ENCODE measurements at places on chromosomes 1 and 21.
A peak's percentile ranks its signal among the peaks of the same experiment; 100 is the strongest.

GRCh38 chr1:71778940-71779339, 503.4 kb downstream of the NEGR1 start:
- DNase-seq, result no peak

- DNase-seq, result no peak
Observed at GRCh38 chr21:33101300-33101911, 31.5 kb downstream of the OLIG1 start.

GRCh38 chr1:59083946-59084865, 212.7 kb upstream of the FGGY start:
- DNase-seq, result no peak

- DNase-seq, result no peak
Observed at GRCh38 chr1:219490566-219490965, 122.3 kb downstream of the ZC3H11B start.

DNA sequence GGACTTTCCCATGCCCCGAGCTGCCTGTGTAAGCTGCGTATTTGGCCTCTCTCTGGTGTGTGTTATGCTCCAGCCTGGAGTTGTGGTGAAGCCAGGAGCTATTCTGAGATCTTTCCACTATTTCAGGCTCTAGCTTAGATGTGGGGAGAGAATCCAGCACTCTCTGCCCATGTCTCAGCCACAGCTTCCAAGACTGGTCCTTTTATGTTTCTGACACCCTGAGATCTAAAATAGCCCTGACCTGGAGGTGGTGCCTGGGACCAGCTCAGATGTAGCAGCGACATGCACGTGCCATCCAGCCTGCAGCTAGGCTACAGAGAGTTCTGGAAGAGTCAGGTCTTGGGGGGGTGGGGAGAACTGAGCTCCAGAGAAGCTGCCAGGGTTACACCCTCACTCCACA, 76.5 kb downstream of the TENT5C start:
- no peak for DNase-seq

DNA sequence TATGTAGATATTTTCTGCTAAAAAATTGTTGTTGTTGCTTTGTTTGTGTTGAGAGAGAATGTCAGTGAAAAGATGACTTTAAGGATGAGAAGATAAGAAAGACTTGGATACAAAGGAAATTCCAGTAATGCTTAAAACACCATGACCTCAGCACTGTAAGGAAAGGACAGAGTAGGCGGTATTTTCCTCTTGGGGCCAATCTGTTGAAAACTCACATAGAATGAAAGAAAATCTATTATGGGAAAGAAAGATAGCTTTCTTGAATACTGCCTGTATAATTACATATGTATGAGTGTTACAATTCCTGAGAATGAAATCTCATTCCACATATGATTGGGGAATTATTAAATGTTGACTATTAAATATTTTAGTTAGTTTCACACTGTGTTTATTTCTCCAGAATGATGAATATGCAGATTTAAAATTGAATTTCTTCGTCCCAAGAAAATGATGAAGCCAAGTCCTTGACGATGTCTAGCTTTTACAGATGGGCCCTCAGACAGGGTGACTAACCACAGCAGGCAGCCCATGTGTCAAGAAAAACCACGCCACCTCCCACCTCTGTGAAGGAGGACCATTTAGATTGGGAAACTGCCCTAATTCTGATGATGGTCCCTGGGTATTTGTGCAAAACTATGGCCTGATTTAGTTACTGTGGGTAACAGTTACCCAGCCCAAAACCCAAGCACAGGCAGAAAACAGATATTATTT, 49.7 kb upstream of the LMO4 start:
- DNase-seq, result no peak

DNA sequence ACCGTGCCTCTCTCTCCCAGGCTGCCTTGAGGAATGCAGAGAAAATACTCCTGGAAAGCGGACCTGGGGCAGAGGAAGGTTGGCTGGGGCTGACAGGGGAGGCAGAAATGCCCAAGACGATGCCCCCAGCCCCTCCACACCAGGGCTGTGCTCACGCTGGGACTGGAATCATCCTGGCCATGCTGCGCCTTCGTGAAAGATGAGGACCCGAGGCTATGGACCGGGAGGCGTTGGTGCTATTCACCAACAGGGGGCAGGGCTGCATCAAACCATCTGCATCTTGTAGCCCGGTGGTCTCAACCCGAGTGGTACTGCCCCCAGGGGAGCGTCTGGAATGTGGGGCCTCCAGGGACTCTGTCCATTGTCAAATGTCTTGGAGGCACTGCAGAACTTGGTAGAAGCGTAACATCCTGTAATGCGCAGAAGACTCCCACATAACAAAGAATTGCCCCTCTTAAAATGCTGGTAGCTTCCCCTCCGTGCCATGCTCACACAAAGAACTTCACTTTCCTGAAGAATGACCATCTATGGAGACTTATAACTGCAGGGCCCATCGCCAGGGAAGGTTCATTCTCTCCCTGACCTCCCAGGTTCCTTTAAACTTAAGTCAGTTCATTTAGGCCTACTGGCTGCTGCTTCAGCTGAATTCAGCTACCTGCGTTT, 251.2 kb downstream of the RRAGC start:
- DNase-seq, result no peak

DNA sequence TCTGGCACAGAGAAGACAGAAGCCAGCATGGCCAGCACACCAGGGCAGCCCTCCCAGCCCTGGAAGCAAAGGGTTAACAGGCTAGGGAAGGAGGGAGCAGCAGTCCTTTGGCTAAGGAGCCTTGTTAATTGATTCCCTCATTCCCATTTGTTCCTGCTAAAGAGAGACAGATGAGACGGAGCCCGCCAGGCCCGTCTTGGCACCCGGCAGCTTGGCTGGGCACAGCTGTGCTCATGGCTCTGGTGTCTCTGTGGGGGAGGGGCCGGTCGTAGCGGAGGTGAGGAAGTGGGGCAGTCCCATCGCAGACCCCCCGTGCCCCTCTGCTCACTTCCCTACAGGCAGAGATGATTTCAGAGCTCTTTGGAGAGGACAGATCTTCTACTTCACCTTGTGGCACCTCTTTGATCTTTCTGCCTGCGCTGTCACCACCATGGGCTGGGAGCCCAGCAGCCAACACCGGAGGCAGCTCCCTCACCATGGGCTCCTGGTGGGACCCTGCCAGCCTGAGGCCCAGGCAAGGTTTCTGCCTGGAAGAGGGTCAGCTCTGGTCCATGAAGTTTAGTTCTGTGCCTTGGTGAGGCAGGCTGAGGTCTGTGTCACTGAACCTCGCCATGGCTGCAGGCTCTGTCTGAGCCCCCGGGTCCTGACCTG, 38.0 kb downstream of the FOXO6 start:
- DNase-seq, result peak; percentile 43

- no peak for DNase-seq
Observed at GRCh38 chr1:41645062-41645461, 160.6 kb upstream of the EDN2 start.

GRCh38 chr1:203081465-203082230, 4.2 kb downstream of the MYOG start:
- no peak for DNase-seq

GRCh38 chr1:1809489-1809888, 31.2 kb upstream of the NADK start:
- DNase-seq, result no peak

DNA sequence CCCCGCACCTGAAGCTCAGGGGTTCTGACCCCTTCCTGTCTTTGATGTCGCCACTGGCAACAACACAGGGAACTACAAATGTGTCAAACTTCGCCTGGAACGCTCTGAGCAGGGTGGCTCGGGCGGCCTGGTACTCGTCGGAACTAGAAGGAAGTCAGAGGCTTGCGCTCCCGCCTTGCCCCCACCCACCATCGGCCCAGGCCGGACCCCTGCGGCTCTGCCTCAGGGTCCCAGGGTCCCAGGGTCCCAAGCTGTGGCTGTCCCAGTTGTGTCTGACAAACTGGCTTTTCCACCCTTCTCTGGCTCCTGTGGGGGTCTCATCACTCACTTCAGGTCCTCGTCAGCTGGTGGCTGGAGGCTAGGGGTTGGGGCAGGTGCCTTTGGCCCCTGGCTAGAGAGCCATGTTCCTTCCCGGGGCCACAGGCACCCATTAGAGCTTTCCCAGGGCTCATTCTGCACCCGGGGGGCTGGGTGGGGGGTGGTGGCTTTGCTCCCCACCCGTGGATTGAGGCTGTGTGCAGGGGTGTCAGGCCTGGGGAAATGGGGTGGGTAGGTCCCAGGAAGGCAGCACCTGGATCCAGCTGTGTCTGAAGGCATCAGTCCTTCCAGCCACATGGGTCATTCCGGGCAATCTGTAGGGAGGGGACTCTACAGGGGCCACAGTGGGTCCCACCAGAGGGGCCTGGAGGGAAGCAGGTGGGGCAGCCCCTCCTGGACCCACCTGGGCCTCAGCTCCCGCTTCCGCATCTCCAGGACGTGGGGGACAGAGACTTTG, 8.0 kb upstream of the TMEM52 start:
- DNase-seq, result no peak

DNA sequence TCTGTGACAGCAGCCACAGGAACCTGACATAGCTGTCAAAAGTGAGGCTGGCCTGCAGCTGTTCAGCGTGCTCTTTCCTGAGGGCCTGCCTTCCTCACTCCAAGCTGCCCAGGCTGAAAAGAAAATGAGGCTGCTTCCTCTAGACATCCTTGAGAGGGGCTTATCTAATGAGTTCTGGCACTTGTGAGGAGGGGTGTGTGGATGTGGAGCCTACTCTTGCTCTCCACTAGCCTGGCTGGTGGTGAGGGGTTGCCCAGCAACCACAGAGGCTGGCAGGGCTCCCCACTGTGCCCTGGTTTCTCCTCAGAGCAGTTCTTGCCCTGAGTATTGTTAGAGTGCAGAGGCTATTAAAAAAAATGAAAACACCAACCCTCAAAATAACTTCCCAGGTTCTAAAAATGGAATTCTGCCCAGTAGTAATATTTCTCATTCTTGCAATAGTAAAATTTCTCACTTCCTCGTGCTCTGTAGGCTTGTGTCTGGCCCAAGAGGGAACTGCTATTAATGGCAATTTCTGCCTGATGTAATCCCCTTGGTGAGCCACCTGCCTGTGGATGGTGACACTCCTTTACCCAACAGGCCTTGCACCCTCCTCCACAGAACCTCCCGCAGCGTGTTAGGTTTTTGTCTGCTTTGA, 52.6 kb upstream of the EPS8L3 start:
- no peak for DNase-seq

- no peak for DNase-seq
Observed at GRCh38 chr1:94326329-94326728, 88.9 kb upstream of the ARHGAP29 start.

GRCh38 chr1:183273300-183273699, 87.2 kb downstream of the LAMC2 start:
- DNase-seq, result no peak

DNA sequence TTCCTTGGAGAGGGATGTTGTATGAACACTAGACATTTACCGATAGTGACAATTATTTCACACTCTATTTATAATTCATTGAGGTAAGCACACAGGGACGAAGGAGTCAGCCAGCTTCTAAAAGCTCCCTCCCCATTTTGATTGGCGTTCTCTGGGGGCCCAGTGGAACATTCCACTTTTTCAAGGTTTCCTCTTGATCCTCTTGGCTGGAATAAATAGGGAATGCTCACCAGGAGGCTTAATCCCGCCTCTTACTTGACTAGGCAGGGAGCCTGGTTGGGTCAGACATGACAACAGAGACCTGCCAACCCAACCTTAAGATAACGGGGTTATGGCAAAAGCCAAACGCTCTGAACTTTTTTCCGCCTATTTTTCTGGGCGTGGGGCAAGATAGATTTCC, 974 bp downstream of the ACTN2 start:
- DNase-seq, result no peak

- DNase-seq, result no peak
Observed at GRCh38 chr1:94753171-94753972, 66.8 kb upstream of the SLC44A3 start.

DNA sequence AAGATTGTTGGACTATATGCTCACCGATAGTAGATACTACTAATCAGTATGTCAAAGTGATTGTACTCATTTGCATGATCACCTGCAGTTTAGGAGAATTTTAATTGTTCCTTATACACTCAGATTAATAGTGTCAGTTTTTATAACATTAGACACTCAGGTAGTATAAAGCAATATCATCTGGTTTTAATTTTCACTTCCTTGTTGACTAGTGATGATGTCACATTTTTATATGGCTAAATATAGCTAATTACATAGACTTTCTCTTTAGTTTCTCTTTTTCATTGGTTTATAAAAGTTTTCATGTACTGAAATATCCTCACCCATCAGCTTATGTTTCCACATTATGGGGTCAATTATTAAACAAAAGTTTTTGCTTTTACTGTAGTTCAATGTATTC, 1332.4 kb upstream of the ADGRL2 start:
- no peak for DNase-seq

GRCh38 chr1:244447552-244447951, 4.2 kb downstream of the ADSS2 start:
- DNase-seq, result no peak

DNA sequence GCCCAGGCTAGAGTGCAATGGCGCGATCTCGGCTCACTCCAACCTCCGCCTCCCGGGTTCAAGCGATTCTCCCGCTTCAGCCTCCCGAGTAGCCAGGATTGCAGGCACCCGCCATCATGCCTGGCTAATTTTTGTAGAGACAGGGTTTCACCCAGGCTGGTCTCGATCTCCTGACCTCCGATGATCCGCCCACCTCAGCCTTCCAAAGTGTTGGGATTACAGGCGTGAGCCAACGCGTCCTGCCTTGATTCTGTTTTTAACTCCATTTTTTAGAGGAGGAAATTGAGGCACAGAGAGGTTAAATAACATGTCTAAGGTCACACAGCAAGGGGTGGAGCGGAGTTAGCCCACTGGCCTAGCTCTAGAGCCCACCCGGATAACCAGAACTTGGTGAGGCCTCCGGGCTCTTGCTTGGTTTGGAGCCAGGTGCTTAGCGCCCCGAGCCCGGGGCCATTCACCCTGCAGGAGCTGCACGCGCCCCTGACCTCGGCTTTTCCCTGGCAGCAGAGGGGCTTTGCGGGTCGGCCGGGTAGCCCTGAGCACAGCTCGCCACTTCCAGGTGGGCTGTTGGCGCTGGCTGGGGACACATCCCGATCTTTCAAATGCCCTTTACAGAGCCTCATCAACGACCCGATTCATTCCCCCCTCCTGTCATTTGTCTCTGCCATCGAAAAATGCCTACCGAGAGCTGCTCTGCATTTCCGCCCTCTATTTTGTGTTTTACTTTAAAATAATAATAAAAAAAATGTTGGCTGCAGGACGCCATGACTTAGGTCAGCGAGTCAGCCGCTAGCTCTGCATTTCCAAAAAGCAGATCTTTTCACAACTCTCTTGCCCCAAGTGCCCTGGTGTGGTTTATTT, 11.2 kb downstream of the SIM2 start:
- DNase-seq, result no peak

- no peak for DNase-seq
Observed at GRCh38 chr1:239268007-239268406, 118.4 kb upstream of the CHRM3 start.

DNA sequence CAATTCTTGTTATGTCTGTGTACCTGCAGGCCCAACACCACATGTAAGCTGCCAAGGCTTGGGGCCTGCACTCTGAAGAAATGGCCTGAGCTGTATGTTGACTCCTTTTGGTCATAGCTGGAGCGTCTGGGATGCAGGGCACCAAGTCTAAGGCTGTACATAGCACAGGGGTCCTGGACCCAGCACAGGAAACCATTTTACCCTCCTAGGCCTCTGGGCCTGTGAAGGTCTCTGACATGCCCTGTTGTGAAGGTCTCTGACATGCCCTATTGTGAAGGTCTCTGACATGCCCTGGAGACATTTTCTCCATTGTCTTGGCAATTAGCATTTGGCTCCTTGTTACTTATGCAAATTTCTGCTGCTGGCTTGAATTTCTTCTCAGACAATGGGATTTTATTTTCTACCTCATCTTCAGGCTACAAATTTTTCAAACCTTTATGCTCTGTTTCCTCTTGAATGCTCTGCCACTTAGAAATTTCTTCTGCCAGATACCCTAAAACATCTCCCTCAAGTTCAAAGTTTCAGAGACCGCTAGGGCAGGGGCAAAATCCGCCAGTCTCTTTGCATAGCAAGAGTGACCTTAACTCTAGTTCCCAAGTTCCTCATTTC, 246.7 kb upstream of the B3GALT2 start:
- no peak for DNase-seq
